Neural cell (in vitro differentiated cells): ENCODE measurements at places on chromosomes 1 and 21. TPM values are rescaled to one million over a fixed set of nuclear protein-coding genes. Genes with fewer than 3 reads are reported as not detected.

SZRD1 gene
- 13.6 and 17.6 TPM in 2 replicates for polyA plus RNA-seq

LCE2C gene
- not detected in 2 replicates for polyA plus RNA-seq

MROH9 gene
- polyA plus RNA-seq, result not detected in 2 replicates

TMIGD3 gene
- polyA plus RNA-seq, result not detected in 2 replicates

IL23R gene
- polyA plus RNA-seq, result not detected in 2 replicates

WDR64 gene
- polyA plus RNA-seq, result 0.21 TPM in 1 of 2 replicates, not detected in the other

CR1L gene
- polyA plus RNA-seq, result not detected in 2 replicates
